ENCODE measurements at places on chromosomes 11 and 22.

DNA sequence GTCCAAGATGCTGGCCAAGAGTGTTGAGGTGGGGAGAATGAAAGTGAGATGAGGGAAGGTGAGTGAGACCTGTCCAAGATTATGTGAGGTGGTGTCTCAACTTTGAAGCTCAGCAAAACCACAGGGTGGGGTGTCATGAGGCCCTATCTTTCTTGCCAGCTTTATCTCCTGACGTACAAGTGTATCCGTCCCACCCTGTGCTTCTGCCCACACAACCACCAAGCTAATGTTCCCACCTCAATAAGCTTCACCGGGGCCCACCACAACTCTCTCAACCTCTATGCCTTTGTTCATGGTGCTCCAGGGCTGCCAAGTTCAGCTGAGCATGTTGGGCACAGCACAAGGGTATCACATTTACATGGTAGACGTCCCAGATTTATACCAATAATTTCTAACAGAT is 7.1 kb upstream of the TPST2 start:
- DNase-seq: no peak

GRCh38 chr11:41435531-41435930 is 23.9 kb downstream of the LRRC4C start:
- DNase-seq: no peak

DNA sequence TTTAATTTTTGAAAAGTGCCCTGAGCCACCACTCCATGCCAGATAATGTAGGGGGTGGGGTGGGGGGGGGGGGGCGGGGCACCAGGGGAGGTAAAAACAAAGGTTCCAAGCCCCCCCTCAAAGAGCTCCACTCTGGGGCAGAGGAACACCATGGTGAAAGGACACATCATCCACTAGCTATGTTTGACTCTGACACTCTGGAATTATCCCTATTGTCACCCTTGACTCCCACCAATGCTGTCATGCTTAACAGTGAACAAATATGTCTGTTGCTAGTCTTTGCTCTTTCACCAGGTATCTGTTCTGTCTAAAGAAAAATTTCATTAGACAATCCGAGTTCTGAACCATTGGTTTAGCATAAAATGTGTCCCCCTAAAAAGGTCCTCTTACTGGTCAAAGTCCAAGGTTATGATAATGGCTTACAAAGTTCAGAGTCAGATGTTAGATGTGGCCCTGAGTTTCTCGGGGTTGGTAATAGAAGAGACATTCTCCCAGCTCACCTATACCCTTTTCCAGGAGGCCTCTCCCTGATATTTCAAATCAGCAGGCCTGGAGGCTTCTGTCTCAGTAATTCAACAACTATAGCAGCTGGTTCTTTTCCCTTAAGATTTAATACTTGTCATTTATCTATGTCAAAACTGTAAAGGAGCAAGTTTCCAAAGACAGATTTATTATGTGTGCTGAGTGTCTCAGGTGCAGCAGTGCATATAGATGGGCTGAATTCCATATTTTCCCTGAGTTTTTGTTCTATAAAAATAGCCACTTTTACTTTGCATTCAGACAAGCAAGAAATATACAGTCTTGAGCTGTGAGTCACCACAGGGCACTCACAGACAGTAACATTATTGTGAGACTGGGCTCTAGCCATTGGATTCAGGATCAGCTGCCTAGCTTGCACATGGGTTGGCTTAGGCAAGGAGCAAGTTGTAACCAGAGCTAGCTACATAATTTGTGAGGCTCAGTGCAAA is 174.1 kb downstream of the CSNK2A3 start:
- DNase-seq: no peak

GRCh38 chr11:67179892-67180490 is 60.9 kb downstream of the KDM2A start:
- no peak for DNase-seq

- no peak for DNase-seq
Observed at GRCh38 chr11:63866211-63866610, 27.3 kb downstream of the MARK2 start.

GRCh38 chr11:70353900-70354568 is 44.3 kb upstream of the CTTN start:
- DNase-seq: no peak

DNA sequence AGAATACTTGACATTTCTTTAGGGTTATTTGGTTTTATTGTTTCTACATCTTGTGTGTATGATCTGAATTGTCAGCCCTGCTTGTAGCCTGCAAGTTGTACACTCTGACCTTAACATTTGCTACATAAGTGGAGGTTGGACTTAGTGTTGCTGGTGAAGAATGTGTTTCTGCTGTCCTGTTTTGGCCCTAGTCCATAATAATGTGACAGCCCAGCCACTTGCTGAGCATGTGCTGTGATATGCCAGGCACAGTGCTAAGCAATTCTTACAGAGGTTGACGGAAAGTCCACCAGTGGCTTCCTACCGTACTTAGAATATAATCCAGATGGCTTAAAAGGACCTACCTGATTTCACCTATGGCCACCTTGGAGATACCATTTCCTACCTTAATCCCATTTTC is 526.6 kb downstream of the NELL1 start:
- DNase-seq: no peak

GRCh38 chr22:20165913-20166312 is 15.1 kb upstream of the CCDC188 start:
- no peak for DNase-seq

GRCh38 chr22:42680648-42681047 is 31.5 kb upstream of the CYB5R3 start:
- no peak for DNase-seq
